ENCODE measurements at places on chromosomes 7 and 10. TPM values are rescaled to one million over a fixed set of nuclear protein-coding genes. Genes with fewer than 3 reads are reported as not detected.

DNA sequence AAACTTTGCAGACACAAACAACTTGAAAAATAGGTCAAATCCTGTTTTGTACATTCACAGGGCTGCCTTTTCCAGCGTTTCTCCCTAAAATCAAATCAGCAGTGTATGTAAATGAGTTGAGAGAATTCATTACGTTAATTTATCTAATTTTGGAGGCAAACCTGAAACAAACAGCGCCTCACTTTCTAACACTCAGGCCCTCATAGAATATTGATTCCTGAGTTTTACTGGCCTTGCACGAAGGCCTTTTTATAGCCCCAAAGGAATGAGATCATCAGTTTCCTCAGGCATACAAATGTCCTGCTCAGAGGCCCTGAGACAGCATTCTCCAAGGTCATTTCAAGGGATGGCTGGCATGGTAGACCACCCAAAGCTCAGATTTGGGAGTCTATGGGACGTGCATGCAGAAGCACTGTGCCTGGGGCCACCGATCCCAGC, 131.7 kb upstream of the CHST15 start:
- ATAC-seq: peak; percentile 29

DNA sequence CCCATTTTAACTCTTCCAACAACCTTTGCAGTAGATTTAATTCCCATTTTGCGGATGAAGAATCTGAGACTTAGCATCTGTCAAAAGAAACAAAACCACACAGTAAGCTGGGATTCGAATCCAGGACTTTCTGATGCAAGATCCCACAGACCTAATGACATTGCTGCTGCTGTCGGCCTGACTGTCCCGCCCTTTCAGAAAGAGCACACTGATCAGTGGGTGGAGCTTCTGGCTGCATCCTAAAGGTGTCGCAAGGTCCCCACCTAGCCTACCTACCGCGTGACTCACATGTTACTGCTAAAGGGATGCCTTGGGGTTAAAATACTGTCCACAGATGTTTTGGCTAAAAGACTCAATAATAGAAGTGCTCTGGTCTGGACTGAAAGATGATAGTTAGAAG, 134.7 kb downstream of the EMX2 start:
- no peak for ATAC-seq

Gene MKX
- 0.57 TPM for total RNA-seq

DNA sequence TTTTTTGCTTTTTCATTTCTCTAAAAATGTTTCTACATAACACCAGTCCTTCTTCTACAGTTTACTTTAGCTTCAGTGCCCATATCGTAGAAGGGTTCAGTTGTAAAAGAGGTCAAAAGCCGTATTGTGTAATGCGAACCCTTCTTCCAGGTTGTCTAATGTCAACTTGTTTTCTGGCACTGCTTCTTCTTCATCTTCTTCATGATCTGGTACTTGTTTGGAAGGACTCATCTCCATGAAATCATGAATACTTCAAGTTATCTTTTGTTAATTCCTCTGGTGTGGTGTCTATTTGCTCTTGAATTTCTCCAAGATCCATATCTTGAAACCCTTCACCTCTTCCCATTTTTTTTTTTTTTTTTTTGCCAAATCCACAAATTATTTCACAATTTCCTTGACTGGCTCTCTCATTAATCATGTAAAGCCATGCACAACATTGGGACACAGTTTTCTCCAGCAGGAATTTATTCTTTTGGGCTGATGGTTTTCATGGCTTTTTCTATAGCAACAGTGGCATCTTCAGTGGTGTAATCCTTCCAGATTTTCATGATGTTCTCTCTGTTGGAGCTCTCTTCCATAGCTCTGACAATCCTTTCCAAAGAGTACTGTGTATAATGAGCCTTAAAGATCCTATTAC, 85.1 kb downstream of the CPED1 start:
- ATAC-seq: no peak

DNA sequence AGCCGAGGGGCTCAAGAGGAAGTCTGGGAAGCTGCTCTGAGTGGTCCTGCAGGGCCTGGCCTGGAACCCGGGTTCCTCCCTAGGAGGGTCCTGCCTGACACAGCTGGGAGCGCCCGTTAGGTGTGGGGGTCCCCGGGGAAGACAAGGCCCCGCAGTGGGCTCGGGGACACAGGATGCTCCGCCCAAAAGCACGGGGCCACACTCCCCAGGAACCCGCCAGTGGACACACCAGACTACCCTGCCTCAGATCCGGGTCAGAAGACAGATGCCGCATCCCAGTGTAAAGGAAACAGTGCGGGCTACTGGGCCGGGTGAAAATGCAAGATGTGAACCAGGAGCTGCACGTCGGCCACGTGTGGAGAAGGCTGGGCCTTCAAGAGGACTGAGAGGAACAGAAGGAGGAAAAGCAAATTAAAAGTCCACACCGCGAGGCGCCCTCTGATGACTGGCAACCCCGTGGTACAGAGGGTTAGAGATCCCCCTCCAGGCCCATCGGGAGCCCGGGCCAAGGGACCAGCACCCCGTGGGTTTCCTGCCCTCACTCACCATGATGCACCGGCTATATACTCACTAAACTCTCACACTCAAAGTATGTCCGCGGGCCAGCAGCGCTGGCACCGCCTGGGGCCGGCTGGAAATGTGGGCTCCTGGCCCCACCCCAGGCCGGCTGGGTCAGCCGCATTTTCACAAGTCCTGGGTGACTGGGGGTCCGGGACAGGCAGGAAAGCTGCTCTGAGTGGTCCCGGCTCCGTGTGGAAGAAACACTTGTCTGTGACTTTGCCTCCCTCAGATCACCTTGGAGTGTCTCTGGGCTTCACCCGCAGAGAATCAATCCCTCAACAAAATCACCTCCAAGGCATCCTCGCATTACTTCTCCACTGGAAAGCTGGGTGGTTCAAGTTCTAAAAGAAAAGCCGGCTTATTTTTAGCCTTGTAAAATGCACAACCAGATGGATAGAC, 6.1 kb downstream of the STK32C start:
- no peak for ATAC-seq

DNA sequence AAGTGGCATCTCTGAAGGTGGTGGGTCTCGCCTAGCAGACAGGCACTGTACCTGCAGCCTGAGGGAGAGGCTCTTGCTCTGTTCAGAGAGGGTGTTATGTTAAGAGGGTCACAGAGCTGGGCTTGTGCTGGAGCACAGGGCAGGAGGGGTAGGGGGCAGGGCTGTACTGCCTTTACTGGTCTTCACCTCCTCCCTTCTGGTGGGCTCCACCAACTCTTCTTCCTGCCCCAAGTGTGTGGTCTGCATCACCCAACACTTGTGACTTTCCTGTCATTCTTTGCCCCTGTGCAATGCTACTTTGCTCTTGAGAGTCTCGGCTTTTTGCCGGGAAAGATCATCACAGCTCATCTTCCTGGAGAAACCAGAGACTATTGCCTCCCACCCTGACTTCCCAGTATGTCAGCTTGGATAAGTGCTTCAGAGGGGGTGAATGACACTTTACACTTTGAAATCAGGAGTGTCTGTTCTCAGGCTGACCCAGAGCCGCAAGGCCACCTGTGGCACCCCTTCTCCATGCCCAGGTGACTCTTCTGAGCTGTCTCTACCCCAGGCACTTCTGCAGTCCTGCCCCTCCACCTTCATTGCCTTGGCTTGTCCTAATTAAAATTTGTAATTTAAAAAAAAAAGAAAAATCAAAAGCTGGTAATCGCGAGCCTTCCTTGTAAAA, 38.4 kb upstream of the IKZF1 start:
- ATAC-seq: no peak

DNA sequence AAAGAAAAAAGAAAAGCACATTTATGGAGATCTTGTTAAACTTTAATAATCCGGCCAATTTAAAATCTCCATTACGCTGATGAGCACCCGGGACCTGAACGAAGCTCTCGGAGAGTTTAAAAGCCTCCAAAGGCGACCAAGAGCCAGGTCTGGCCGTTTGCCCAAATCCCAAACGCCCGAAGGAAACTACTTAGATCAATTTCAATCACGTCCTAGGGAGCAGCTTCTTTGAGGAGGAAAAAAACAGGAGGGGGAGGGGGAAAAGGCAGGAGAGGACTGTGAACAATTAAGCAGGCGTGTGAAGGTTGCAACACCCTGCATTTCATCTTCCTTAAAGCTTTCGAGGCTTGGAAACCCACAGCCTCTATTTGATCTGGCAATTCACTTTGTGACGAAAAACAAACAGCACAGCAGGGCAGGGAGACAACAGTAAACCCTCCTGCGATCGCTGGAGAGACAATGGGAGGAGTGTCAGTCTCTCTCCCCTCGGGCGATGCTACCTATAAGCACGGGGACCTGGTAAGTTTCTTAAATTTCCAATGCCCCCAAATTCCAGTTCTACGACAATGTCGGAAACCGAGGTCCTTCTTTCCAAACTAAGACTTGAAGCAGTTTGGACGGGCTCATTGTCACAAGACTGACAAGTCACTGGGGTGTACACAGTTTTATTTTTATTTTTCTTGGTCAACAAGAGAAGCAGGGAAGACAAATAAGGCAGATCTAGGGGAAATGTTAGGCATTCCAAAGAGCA, 1.2 kb downstream of the KLF6 start:
- peak; percentile 3 for ATAC-seq

GRCh38 chr7:112572669-112573301, 92.0 kb downstream of the LSMEM1 start:
- no peak for ATAC-seq

Gene ASAH2
- 2.2 TPM for total RNA-seq

DNA sequence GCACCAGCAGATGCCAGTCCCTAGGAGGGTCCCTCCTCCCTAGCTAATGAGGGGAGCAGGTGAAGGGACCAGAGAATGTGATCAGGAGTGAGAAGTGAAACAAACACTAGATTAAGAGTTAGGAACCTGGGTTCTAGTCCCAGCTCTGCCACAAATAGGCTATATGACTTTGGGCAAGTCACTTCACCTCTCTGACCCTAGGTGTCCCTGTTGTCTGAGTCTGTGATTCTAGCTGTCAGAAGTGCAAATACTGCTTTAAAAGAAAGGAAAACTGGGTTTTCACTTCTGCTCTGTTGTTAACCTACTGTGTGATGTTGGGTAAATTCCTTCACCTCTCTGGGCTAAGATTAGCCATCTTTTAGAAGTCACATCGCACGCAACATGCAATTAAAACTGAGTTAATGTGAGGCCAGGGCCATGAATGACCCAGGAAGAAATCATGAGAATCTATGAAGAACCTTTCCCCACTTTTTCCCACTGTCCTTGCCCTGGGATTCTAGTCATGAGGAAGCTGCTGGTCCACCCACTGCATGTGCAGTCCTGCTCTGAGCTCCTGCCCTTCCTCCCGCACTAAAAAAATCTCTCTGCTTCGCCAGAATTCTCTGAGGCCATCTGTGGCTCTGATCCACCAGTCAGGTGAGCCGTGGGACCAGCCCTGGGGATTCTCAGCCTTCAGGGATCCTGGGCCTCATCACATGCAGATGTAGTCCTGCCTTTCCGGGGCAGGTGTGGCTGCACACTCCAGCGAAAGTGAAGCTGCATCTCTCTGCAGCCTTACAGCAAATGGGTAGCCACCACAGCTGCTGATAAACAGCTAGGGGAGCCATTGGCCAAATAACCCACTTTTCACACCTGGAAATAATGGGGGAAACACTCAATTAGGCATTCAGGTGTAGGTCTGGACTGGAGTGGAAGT, 181.7 kb downstream of the PLXNA4 start:
- peak; percentile 52 for ATAC-seq

- no peak for ATAC-seq
Observed at GRCh38 chr10:4784667-4785333, 41.2 kb upstream of the AKR1E2 start.

DNA sequence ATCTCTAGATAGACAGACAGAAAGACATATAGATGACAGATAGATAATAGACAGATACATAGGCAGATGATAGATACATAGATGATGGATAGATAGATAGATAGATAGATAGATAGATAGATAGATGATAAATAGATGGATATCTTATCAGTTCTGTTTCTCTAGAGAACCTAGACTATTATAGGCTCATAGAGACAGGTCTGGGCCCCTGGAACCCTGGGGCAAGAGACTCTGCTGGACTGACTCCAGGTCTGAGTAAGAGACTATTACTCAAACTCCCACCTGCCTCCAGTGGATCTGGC, 58.3 kb downstream of the FRMPD2 start:
- ATAC-seq: no peak

Gene UFSP1
- total RNA-seq: 3.2 TPM

DNA sequence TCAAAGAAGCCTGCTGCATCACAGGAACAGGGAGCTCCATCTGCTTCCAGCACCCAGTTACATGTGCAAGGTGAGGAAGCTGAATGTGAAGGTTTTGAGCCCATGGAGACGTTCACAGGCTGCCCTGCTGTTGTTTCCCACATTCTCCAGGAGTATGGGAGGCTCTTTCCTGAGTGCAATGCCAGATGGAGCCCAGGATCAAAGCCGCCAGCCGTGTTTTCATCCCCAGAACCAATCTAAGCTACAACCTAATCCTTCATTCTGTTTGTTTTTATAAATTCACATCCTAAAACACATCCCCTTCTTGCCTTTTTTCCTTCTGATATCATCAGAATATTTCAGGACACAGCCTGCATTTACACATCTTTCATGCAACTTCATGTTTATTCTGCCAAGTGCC, 98.9 kb upstream of the PRR15 start:
- ATAC-seq: no peak

DNA sequence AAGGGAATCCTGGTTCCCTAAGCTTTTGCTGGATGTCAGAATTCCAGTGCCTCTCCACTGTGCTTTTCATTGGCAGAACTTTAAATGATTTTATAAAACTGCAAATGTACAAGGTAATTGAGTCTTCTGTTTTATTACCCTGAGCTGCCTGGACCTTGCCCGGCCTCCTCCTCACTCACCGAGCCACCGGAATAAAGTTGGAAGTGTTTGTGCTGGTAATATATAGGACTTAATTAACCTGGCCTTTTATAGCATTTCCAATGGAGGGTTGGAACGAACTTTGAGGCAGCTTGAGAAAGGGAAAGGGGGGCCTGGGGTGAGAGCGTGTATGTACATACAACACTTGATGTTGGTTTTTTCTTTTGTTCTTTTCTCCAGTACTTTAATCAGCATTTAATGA, 43.4 kb downstream of the ZNF503 start:
- ATAC-seq: peak; percentile 2

DNA sequence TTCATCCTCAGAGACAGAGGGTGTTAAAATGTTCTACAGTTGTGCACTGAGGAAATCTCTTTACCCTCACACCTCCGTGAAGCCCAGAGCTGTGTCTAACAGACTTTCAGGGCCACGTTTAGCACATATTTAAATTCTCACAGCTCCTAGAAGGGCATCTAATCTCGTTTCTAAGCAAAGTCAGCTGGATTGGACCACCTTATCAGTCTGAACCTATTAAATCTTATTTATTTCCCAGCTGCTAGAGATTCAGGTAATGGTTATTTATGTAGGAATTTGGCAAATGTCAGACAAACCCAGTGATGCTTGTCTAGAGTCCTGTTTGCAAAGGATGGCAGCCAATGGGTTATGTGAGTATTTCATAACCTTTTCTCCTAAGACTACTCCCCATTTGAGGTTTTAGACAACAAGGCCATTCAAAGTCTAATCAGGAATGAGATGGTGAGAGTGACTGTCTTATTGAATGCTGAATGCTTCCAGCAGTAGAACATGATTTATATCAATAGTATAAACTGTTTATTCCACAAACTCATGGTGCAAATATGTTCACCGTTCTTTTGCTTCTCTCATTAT, 54.8 kb upstream of the EXOC4 start:
- peak; percentile 37 for ATAC-seq

GRCh38 chr10:120827251-120827875, 23.8 kb upstream of the WDR11 start:
- no peak for ATAC-seq

Gene POLR3A
- total RNA-seq: 28.1 TPM

GRCh38 chr10:70925377-70926225, 37.2 kb upstream of the PCBD1 start:
- ATAC-seq: peak; percentile 95

Gene EN2
- total RNA-seq: 0.19 TPM

Gene CD36
- 0.32 TPM for total RNA-seq

- ATAC-seq: peak; percentile 54
Observed at GRCh38 chr10:29535012-29535777, 99.6 kb downstream of the SVIL start.

All from motor neuron (in vitro differentiated cells).